ENCODE measurements at places on chromosomes 6 and 20.

DNA sequence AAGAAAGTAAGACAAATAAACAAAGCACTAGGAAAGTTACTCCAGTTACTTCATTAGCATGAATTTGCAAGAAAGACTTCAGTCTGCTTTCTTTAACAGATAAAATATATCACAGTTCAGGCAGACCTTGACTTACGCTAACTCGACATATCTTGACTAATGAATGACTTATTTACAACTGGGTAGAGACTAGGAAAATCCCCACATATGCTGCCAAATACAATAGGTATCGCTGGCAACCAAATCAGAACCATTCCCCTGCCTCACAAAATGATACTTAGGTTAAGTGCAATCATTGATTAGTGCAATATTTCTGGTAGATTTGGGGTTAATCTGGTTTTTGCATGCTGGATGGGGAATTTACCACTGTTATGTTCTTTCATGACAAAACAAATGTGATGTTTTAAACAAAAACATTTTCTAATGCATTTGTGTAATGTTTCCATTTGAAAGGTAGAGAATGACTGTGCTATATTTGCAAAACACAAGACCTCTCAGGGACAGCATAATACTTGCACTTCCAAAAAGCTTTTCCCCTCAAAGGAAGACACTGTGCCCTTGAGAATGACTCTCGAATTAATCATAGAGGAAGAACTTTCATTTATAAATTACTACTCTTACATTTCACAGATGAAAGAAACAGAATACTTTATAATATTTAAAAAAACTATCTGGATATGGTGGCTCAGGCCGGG, 101.6 kb downstream of the PRKN start:
- DNase-seq: no peak

DNA sequence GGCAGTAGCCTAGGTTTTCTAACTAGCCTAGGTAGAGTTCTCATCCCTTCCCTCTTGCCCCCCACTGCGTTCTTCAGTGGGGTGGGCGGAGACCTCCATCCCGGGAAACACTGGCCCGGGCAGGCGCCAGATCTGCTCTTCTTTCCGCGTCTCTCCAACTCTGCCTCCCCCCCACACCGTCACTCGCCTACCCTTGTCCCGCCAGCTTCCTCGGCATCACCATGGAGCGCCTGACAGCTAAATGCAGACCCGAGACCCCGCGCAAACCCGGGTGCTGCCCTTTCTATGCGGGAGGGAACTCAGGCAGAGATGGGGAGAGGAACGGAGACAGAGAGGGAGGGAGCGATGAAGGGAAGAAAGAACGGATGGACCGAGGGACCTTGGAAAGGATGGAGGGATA, 1494.8 kb upstream of the DEFB115 start:
- DNase-seq: no peak

DNA sequence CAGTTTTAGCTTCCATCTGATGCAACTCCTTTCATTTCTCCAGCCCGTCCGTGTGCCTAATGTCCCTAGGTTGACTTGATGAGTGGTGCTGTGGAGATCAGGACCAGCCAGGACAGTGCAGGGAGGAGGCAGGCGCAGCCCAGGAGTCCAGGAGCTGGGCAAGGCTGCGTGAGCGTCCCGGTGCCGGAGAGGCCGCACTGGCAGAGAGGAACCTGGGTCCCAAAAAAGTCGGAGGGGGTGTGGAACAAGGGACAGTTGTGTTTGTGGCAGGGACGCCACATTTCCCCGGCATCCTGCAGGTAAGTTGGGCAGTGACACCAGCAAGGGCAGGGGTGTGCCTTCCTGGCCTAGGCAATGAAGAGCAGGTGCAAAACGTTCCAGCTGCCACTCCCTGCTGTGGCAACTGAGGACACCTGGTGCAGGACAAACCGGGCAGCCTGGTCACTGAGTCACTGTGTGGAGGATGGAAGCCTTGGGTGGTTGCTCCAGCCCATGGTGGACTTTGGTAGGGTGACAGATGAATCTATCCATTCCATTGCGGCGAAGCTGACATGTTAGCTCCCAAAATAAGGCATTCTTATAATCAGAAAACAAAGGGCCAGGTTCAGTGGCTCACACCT, 53.2 kb downstream of the RAMACL start:
- no peak for DNase-seq

GRCh38 chr6:111796310-111796918, 76.8 kb downstream of the FYN start:
- no peak for DNase-seq

DNA sequence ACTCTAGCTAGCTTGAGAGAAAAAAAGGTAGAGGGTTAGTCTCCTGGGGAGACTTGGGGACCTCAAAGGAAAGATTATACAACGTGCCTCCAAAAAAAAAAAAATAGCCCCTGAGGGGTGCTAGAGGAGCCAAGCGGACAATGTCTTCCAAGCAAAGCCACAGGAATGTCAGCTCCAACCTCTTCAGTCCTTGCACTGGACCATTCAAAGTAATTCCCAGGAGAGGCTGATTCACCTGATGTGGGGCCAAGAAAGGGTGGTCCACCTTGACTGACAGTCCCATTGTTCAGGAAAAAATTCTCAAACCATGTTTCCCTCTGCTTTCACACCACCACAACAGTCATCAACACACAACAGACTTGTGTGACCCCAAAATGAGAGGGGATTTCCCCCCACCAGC, 30.7 kb downstream of the ASIP start:
- DNase-seq: no peak
